B cell (primary cell): ENCODE measurements at places on chromosomes 4 and X. TPM values are rescaled to one million over a fixed set of nuclear protein-coding genes. Genes with fewer than 3 reads are reported as not detected.
A peak's percentile ranks its signal among the peaks of the same experiment; 100 is the strongest.

Gene LIN54
- 3.5 and 3.8 TPM in 2 replicates for polyA plus RNA-seq

Gene IL9R
- polyA plus RNA-seq, result 6.6 and 12.7 TPM in 2 replicates

GRCh38 chrX:84188320-84188834 is 378 bp upstream of the RPS6KA6 start:
- no peaks in the 10 kb centered on the region for H3K36me3 ChIP-seq
- no peak overlapping the region for H3K27ac ChIP-seq
- DNase-seq, result peak; percentile 57
- H3K4me3 ChIP-seq, result no peak overlapping the region

GRCh38 chrX:68978255-68978654 is 149.4 kb downstream of the EFNB1 start:
- H3K27ac ChIP-seq, result no peak overlapping the region
- H3K36me3 ChIP-seq, result no peaks in the 10 kb centered on the region
- H3K4me1 ChIP-seq, result no peaks in the 10 kb centered on the region
- H3K27me3 ChIP-seq, result no peaks in the 10 kb centered on the region
- no peak overlapping the region for H3K4me3 ChIP-seq

GRCh38 chr4:138702190-138702824 is 313.3 kb upstream of the NOCT start:
- no peak overlapping the region for H3K27ac ChIP-seq
- no peak for DNase-seq
- no peaks in the 10 kb centered on the region for H3K36me3 ChIP-seq
- H3K4me3 ChIP-seq, result no peak overlapping the region
